ENCODE measurements at places on chromosomes 7 and 10.

DNA sequence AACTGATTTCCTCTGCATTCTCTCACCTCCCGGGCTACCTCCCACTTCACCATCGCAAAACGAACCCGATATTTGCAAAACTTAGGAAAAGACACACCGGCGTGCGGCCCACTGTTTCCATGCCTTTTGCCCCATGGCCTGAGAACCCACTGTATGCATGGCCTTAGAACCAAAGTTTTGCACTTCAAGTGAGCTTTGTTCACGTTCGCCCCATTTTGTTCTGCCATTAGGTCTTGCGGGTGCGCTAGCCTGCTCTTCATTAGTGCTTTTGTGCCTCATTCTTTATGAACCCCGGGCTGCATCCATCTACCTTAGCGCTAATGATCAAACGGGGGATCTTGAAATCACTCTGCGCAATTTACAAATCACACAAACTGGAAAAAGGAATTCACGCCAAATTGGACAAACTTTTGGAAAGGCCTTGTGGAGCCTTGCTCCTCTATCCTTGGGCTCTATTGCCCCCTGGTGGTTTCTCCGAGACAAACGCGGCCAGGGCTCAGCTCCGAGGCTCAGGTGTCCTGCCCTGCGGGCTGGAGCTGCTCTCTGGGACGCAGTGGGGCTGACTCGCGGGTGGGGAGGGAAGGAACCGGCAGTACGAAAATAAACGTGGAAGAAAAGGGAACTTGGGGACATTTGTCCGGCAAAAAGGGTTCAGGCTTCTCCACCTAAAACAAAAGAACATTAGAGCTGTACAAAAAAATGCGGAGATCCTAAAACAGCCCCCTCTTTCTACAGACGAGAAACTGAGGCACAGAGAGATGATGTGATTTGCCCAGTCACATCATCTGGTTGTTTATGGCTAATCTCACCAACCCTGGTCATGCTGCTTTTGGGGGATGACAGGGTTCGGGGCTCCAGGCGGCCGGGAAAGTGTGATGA is 300.4 kb upstream of the NFE2L3 start:
- DNase-seq: peak; percentile 58

DNA sequence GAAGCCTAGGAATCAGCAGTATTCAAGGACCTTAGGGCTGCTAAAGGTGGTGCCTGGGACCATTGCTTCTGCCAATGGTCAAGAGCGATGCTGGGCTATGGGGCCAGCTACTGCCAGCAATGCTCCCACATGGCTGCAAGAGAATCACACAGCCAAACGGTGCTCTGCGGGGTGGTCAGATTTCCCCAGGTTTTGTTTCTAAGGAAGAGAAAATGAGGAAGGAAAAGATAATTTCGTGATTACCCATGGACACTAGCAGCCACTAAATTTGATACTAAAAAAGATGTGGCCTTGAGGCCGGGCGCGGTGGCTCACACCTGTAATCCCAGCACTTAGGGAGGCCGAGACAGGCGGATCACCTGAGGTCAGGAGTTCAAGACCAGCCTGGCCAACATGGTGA is 83.0 kb downstream of the LYZL2 start:
- no peak for DNase-seq

GRCh38 chr7:142303650-142304049 is 45.8 kb upstream of the PRSS58 start:
- DNase-seq: no peak

- DNase-seq: no peak
Measured at GRCh38 chr10:18261063-18261610, 120.9 kb downstream of the CACNB2 start.

DNA sequence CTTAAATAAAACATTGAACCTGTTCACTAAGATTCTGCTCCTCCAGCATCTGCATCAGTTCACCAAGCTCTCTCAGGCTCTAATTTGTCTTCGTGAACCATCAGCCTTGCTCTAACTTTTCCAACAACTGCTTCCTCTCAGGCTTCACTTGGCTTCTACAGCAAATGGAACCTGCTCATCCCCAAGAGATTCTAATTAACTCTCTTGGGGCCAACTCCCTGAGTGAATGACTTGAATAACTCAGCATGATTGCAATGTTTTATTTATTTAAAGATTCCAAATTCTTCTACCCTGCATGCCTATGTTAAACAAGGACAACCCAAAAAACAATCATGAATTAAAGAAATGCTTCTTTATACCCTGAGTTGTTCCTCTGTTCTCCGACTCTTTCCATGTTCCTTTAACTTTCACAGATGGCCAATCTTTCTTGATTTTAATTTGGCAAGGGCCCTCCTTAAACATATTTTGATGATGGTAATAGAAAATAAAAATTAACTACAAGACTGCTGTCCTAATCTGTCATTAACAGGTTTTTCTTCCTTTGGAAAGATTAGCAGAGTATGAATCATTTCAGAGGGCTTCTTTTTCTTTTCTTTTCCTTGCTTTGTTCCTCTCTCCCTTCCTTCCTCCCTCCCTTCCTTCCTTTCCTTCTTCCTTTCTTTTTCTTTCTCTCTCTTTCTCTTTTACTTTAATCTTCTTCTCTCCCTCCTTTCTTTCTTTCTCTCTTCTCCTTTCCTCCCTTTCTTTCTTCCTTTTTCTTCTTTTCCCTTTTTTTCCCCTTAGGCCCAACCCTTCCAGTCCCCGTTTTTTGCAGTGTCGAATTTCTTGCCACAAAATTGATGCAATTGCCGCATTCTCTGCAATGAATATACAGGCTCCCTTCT is 195.0 kb upstream of the RHOBTB1 start:
- DNase-seq: no peak

DNA sequence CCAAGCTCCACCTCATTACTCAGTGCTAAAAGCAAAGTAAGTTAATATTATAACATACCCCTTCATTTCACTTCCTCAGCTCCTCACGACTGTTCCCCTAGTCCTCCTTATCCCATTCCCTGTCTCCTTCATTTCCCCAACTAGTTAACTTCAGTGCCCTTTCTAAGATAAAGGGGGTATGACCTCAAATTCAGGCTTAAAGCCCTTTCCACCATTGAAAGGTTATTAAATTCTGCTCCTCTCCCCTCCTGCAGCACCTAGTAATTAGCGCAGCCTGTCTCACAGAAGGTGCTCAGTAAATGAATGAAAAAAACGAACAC is 1.0 kb downstream of the CRPPA start:
- no peak for DNase-seq

DNA sequence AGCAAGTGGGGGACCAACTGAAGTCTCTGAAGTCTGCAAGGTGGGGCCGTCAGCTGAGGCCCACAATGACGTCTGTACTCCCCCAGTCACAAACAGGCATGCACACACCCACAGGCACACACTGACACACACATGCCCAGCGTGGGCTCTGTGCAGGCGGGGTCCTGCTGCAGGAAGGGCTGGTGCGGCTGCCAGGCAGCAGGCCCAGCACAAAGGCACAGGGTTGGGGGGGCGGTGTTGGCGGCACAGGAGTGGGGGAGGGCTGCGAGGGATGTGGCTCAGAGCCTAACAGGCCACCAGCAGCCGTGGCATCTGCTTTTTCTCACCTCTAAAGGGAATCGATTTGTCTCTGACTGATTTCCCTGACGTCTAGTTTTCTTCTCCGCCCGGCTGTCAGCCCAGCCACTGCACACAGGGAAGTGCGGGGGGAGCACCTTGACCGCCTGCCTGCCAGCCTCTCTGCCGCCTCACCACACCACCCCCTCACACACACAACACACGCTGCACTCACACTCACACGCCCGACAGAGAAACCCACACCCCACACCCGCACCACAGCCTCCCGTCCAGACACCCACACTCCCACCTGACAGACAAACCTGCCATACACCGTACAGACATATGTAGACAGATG is 43.5 kb upstream of the ZMIZ1 start:
- no peak for DNase-seq

GRCh38 chr7:35495377-35495776 is 199.6 kb downstream of the HERPUD2 start:
- no peak for DNase-seq

DNA sequence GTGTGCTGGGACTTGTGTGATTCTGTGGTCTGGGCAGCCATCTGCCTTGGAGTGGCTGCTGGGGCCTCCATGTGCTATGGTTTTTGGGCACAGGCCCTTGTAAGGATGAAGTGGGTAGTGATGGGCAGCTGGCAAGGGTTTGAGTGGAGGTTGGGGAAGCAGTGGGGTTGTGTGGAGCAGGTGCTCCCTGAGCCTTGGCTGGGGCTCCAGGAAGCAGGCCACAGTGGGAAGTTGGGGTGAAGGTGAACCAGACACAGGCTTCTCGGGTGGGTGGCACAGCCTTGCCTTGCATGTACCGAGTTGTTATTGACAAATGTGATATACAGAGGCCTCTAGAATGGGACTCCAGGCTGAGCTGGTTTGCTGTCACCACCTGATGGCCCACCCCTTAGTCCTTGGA is 82.3 kb downstream of the ADCY1 start:
- no peak for DNase-seq

DNA sequence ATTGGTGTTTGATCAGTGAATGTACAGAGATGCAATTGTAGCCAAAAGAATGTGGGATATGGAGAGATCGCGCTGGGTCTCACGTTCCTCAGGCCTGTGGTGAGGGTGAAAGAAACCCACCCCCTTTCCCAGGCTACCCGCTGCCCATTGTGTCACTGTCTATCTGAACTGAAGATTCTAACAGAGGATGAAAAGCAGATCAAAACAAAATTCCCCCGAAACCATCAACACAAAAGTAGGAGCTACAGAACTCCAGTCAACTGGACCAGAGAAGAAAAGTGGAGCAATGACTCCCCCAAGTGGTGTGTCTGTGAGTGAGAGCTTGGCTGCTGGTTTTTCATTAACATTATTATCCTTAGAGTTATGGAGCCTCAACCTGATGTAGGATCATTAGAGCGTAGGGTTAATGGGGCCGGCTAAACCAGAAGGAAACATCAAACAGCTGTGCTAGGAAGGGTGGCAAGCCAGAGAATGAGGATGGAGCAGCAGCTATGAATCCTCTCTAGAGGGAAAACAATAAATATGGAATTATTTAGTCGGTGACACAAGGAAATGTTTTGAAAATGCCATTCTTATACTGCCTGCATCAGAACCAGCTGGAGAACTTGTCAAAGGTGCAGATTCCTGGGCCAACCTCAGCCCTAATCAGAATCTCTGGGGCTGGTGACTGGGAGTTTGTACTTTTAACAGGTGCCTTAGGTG is 38.3 kb downstream of the AKR1B1 start:
- peak; percentile 45 for DNase-seq

DNA sequence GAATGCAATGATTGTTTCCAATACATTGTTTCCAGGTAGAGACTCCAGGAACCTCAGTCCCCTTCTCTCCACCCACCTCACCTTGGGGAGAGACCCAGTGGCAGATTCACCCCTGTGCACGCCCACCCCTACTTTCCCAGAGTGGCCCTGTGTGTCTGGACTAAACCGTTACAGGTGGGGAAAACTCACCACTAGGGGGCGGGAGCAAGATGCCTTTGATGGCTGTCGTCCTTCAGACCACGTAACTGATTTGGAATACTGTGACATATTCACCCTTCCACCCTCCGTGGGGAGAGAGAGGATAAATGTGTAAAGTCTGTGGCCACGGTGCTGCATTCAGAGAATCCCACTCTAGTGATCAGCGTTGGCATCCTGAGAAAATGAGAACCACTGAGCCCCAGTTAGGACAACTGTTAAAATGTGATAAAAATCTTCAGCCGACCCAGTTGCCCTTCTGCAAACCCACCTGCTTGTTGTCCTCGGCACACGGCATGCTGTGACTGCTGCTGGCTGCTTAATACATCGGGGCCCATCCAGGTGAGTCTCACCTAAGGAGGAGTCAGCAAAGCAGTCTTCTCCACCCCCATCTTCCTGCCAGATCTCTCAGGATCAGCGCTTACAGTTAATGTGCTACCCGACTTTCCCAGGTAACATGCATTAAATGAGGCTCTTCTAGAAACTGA is 41.5 kb upstream of the NMT2 start:
- peak; percentile 62 for DNase-seq

GRCh38 chr10:89217057-89217990 is 10.2 kb upstream of the CH25H start:
- peak; percentile 28 for DNase-seq

DNA sequence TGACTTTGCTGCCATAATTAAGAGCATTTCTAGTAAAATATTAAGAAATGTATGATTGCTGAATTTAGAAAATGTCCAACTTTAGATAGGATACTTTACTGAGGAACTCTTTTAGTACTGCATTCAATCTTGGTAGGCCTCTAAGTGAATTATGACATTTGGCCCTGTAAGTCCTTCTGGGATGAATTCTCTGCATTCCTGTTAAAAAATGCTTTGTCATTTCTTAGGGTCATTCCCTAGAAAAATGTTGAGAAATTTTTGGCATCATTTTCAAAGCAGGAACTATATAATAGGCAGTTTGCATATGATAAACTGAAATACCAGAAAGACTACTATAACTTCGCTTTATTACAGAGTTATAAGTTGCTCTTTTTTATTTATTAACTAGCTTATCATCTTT is 69.3 kb upstream of the PRR15 start:
- peak; percentile 22 for DNase-seq

GRCh38 chr10:131870831-131871672 is 29.8 kb upstream of the PPP2R2D start:
- DNase-seq: no peak

DNA sequence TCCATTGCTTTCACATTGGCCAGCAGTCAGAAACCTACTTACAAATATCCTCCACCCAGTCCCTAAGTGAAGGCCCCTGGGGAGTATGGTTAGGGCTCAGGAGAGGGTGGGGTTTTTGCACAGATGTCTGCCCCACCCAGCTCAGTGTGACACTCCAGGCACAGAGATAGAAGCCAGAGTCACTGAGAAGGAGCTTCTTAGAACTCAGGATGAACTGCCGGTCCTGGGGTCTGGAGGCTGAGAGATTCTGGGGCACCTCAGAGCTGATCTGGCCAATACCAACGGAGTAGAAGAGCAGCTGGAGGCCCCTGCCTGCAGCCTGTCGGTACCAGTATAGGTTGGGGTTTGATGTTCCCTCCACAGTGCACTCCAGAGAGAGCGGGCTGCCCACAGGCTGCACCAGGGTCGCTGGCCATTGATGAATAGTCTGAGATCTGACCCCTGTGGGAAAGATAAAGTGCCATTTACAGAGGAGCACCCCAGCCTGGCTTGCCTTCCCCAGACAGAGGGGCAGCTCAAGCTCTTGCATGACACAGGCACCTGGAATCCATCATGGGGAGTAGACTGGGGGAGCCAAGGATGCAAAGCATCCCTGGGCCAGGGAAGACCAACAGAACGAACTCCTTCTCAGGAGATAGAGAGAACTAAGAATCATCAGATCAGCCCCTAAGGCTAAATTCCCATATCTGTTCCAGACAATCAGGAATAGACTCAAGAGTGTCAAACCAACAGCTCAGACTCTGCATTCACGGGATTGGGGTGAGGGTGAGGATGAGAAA is 41.9 kb downstream of the PRSS2 start:
- DNase-seq: no peak

DNA sequence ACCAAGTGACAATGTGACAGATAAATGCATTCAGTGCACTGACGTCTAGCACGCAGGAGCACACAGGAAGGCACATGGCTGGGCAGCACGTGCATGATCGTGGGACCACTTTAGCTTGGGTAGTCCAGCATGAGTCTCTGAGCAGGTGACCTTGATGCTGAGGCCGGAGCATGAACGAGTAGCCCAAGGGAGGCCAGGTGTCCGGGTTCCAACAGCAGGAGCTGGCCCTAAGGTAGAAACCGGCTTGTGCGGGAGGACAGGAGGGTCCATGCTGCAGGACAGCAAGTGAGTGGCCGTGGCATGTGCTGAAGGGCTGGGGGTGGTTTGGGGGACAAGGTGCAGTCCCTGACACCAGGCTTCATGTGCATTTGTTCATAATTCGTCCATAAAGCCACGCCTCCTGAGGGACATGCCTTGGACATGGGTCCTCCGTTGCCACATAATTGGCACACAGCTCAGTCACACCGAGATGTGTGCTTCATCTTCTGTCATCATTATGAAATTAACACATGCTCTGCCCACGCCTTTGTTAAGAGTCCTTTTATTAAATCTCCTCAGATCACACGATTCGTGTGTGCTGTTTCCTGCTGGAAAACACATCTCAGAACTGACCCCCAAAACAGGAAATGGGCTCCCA is 3.1 kb upstream of the STK32C start:
- DNase-seq: no peak
